ENCODE measurements at places on chromosomes 3 and 15.

DNA sequence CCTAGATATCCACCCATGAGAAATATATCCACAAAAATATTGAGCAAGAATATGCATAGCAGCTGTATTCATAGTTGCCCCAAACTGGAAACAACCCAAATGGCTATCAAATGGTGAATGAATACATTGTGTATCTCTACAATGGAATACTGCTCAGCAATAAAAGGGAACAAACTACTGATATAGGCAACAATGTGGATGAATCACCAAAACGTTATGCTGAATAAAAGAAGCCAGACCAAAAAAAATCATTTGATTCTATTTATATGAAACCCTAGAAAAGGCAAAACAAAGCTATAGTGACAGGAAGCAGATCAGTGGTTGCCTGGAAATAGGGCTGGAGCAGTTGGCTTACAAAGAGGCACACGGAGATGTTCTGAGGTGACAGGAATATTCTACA is 15.5 kb upstream of the CMTM7 start:
- H3K36me3 ChIP-seq, result no peaks in the 10 kb centered on the region
- no peak overlapping the region for H3K27ac ChIP-seq
- no peak overlapping the region for H3K4me3 ChIP-seq
- DNase-seq, result no peak

DNA sequence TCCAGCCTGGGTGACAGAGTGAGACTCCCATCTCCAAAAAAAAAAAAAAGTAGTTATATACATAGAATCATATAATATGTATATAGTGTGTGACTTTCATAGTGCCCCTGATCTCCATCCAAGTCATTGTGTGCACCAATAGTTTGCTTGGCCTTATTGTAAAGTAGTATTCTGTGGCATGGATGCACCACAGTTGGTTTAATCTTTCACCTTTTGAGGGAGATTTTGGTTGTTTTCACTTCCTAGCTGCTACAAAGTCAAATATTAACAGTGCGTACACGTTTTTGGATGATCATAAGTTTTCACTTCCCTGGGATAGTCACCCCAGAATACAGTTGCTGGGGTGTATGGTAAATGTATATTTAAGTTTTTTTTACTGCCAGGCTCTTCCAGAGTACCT is 162.8 kb downstream of the PTPRG start:
- H3K36me3 ChIP-seq, result no peaks in the 10 kb centered on the region
- no peak overlapping the region for H3K27ac ChIP-seq
- no peak overlapping the region for H3K4me3 ChIP-seq
- DNase-seq, result no peak

- no peak for DNase-seq
- peaks cover 27% of the 10 kb centered on the region for H3K4me1 ChIP-seq
- peak overlapping the region; percentile 56 for H3K4me3 ChIP-seq
- no peaks in the 10 kb centered on the region for H3K36me3 ChIP-seq
- H3K27me3 ChIP-seq, result no peaks in the 10 kb centered on the region
Measured at GRCh38 chr3:123618768-123619484, 34.1 kb upstream of the HACD2 start.

DNA sequence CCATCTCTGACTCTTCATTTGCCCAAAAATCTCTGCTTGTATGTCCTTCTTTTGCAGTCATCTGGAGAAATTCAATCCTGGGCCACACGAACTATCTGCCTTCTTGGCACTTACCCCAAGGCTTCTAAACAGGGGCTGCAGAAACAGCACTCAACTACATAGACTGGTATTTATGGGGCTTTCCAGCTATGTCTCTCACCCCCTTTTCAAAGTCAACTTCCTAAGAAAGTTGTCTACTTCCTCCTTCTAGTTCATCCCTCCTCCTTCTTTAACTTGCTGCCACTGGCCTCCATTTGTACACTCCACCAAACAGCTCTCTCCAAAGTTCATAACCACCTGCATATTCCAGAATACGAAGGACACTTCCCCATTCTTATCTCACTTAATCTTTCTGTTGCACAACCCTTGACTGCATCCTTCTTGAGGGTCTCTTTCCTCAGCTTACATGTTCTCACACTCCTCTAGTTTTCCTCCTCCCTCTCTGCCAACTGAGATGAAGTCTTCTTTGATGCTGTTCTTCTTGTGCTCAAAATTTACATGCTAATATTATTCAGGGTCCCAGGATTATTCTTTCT is 55.2 kb downstream of the PLD1 start:
- no peaks in the 10 kb centered on the region for H3K27me3 ChIP-seq
- H3K4me1 ChIP-seq, result peaks cover 18% of the 10 kb centered on the region
- H3K36me3 ChIP-seq, result no peaks in the 10 kb centered on the region
- H3K27ac ChIP-seq, result no peak overlapping the region
- DNase-seq, result no peak

- no peaks in the 10 kb centered on the region for H3K4me1 ChIP-seq
- no peak for DNase-seq
- H3K27me3 ChIP-seq, result no peaks in the 10 kb centered on the region
- no peak within 1 kb of the TSS for H3K27ac ChIP-seq
Measured at GRCh38 chr3:1092771-1093170, at the start of gene CNTN6. CNTN6 (plus strand) TSS chr3:1093024; CDS start chr3:1148009, 54,985 bp downstream.

DNA sequence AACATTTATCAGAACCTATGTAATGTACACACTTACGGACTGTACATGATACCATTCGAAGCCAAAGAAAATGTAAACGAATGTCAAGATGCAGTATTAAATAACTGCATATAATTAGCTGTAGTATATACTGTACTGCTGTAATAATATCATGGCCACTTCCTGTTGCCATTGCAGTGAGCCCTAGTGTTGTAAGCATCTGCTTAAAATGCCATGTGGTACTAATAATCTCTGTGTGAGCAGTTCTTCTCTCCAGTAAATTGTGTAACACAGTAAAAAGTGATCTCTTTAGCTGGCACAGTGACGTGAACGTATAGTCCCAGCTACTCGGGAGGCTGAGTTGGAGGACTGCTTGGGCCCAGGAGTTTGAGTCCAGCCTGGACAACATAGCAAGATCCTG is 8.6 kb downstream of the SPG11 start:
- no peak for DNase-seq
- H3K27me3 ChIP-seq, result no peaks in the 10 kb centered on the region
- H3K27ac ChIP-seq, result no peak overlapping the region
- no peaks in the 10 kb centered on the region for H3K4me1 ChIP-seq
- peaks cover 14% of the 10 kb centered on the region for H3K36me3 ChIP-seq

- no peaks in the 10 kb centered on the region for H3K27me3 ChIP-seq
- DNase-seq, result no peak
- H3K4me1 ChIP-seq, result no peaks in the 10 kb centered on the region
- H3K36me3 ChIP-seq, result no peaks in the 10 kb centered on the region
- no peak overlapping the region for H3K27ac ChIP-seq
Measured at GRCh38 chr3:59234884-59235633, 185.2 kb upstream of the CFAP20DC start.

DNA sequence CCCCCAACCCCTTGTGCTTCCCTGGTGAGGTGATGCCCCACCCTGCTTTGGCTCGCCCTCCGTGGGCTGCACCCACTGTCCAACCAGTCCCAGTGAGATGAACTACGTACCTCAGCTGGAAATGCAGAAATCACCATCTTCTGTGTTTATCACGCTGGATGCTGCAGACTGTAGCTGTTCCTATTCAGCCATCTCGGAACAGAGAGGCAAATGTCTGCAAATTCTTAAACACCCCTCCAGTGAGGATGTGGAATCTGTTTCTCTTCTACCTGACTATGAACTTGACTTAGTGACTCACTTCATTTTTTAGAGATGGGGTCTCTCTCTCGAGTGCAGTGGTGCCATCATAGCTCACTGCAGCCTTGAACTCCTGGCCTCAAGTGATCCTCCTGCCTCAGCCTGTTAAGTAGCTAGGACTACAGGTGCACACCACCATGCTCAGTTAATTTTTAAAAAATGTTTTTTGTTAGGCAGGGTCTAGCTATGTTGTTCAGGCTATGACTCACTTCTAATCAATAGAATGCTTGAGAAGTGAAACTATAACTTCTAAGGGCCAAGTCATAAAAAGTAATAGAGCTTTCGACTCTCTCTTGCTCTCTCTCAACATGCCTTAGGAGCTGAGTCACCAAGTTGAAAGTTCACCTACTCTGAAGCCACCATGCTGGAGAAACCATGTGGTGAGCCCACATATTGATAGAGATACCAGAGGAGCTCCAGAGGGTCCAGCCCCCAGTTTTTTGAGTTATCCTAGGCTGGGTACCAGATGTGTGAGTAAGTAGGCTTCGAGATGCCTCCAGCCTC is 11.5 kb upstream of the PARP14 start:
- no peaks in the 10 kb centered on the region for H3K36me3 ChIP-seq
- no peak overlapping the region for H3K4me3 ChIP-seq
- no peaks in the 10 kb centered on the region for H3K27me3 ChIP-seq
- H3K27ac ChIP-seq, result no peak overlapping the region

DNA sequence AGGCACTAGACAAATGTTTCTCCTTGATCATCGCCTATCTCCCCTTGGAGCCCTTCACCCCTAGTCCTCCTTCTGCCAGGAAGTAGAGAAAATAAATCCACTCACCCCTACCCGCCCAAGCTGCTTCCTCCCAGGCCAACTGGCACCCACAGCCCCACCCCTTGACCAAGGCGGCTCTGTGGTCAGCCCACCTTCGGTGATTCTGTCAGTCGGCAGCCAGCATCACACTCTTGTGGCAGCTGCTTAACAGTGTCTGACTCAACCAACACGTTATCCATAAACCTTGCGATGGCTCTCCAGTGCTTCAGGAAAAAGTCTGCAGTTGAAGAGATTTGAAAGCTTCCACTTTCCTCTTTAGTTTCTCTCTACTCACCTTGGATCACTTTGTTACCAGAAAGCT is 7.6 kb downstream of the SHF start:
- no peaks in the 10 kb centered on the region for H3K27me3 ChIP-seq
- peaks cover under 1% of the 10 kb centered on the region for H3K4me1 ChIP-seq
- H3K27ac ChIP-seq, result no peak overlapping the region
- no peak for DNase-seq
- H3K4me3 ChIP-seq, result no peak overlapping the region

- H3K27me3 ChIP-seq, result no peaks in the 10 kb centered on the region
- DNase-seq, result no peak
- H3K4me1 ChIP-seq, result peaks cover 3% of the 10 kb centered on the region
- no peak overlapping the region for H3K27ac ChIP-seq
- no peak overlapping the region for H3K4me3 ChIP-seq
Measured at GRCh38 chr15:56719021-56719612, 14.2 kb downstream of the ZNF280D start.

GRCh38 chr15:64105113-64105704 is 9.4 kb downstream of the SNX1 start:
- no peaks in the 10 kb centered on the region for H3K27me3 ChIP-seq
- DNase-seq, result no peak
- peak overlapping the region; percentile 45 for H3K27ac ChIP-seq
- no peaks in the 10 kb centered on the region for H3K36me3 ChIP-seq
- no peak overlapping the region for H3K4me3 ChIP-seq

GRCh38 chr15:58472221-58472620 is 40.4 kb downstream of the LIPC start:
- no peaks in the 10 kb centered on the region for H3K36me3 ChIP-seq
- no peak overlapping the region for H3K27ac ChIP-seq
- no peaks in the 10 kb centered on the region for H3K27me3 ChIP-seq
- DNase-seq, result no peak
- no peak overlapping the region for H3K4me3 ChIP-seq

DNA sequence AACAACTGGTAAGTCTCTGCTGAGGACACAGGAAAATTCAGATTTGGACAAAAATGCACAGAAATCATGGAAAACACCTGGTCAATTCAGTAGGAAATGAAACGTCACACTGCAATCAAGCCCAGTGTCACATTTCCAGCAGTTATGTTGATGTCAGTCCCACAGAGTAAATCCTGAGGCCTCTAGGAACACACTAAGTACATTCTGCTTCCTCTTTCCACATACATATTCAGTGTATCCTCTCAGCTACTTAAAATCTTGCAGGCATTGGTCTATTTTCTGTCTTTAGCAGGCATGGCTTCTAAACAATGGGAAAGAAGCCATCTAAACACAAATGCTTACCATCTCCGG is 207.8 kb downstream of the PLCL2 start:
- no peaks in the 10 kb centered on the region for H3K36me3 ChIP-seq
- DNase-seq, result no peak
- no peak overlapping the region for H3K27ac ChIP-seq
- H3K4me1 ChIP-seq, result no peaks in the 10 kb centered on the region

- H3K36me3 ChIP-seq, result no peaks in the 10 kb centered on the region
- no peaks in the 10 kb centered on the region for H3K27me3 ChIP-seq
- no peaks in the 10 kb centered on the region for H3K4me1 ChIP-seq
- H3K4me3 ChIP-seq, result no peak overlapping the region
- no peak overlapping the region for H3K27ac ChIP-seq
- no peak for DNase-seq
Measured at GRCh38 chr3:56005196-56005805, 463.0 kb downstream of the ERC2 start.

DNA sequence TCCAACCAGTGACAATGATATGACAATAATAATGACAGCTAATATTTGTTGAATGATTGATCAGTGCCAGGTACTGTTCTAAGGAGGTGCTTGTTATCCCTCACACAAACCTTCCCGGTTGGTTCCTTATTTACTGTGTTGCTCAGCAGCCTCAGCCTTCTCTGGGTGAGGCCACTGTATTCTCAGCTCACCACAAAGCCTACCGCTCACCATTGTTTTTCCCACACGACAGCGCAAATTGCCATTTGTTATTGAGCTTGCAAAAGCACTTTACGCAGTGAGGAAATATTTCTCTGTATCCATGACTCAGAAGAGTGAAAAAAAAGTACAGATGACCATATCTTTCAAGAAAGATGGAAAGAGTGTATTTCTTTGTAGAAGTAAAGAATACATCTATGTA is 49.5 kb upstream of the PDZRN3 start:
- H3K4me1 ChIP-seq, result no peaks in the 10 kb centered on the region
- H3K27me3 ChIP-seq, result no peaks in the 10 kb centered on the region
- H3K36me3 ChIP-seq, result no peaks in the 10 kb centered on the region

DNA sequence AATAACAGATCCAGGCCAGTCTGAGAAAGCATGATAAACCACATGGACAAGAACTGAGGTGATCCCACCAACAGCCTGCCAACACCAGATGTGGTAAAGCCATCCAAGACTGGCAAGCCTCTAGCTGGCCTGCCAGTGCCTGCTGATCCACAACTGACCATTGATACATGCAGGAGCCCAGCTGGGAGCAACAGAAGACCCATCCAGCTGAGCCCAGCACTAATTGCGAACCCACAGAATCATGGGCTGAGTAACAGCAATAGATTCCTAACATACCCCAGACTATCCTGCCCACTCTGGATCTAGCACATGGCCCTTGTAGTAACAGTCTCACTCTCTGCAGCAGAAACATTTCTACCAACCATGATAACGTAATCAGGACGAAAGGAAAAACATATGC is 10.6 kb downstream of the MGLL start:
- no peak overlapping the region for H3K4me3 ChIP-seq
- H3K27ac ChIP-seq, result no peak overlapping the region
- no peaks in the 10 kb centered on the region for H3K27me3 ChIP-seq
- H3K4me1 ChIP-seq, result peaks cover 6% of the 10 kb centered on the region
